ENCODE measurements at places on chromosomes 7 and 10. TPM values are rescaled to one million over a fixed set of nuclear protein-coding genes. Genes with fewer than 3 reads are reported as not detected.

The SUN3 gene
- total RNA-seq, result not detected

GRCh38 chr10:68332259-68333057 lies at the start of gene PBLD:
Gene PBLD, minus strand, starts transcription at chr10:68332928. Its CDS starts 26,084 bp downstream, at chr10:68306844.
- DNase-seq, result peak; percentile 80

GRCh38 chr10:62707810-62708209 lies 96.7 kb upstream of the ADO start:
- DNase-seq, result no peak

DNA sequence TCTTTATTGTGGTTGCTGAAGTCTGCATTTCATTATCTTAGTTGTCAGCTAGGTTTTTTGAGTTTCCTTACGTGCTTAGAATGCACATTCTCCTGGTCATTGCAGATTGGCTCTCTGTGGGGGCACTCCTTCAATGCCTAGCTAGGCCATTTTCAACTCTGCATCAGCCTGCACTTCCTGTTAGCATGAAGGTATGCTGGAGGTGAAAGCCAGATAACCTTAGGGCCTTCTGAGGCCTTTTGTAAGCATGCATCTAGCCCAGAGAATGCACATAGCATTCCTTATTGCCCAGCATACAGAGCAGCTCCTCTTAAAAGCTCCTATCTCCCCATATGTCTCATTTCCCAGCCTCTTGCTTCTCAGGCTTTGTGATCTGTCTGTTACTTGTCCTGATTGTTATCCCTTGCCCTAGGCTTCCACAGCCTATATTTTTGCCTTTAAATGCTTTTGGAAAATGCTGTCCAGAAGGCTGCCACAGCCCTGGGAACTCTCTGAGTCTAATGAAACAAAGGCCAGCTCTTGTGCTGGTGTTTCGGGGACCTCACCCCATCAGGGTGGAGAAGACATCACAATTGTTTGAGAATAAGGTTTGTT lies 108.1 kb upstream of the IGFBP3 start:
- no peak for DNase-seq

DNA sequence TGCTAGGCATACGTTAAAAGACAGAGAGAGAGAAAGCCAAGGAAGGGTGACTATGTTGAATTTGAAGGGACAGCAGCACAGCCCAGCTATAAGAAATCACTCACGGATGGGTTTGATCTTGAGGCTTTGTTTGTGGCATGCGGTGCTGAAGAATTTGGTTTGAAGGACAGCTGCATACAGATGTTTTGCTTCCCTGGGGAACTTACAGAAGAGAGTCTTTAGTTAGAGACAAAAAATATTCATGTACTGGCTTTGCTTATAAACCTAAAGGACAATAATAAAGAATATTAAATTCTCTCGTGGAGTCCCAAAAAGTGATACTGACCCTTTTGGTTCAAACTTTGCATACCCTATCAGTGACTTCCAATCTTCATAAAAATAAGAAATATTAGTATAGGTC lies 491.4 kb downstream of the NEBL start:
- no peak for DNase-seq

- no peak for DNase-seq
Measured at GRCh38 chr10:78672918-78673317, 395.8 kb upstream of the ZMIZ1 start.

DNA sequence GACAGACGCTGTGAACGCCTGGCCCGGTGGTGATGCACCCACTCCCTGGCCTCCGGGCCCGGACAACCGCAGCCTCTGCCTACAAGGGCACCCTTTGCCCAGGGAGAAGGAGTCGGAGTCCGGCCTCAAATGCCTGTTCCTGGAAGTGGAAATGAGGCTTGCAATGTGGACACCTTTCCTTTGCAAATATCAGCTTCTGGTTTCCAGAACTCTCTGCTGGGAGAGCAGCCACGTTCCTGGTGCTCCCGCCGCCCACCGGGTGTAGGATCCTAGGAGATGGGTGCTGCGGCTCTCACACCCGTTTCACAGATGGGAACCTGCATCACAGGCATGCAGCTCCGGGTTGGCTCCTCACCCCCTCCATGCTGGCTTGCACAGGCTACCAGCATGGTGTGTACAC lies 2.9 kb downstream of the FOXL3 start:
- peak; percentile 40 for DNase-seq

- DNase-seq, result no peak
Measured at GRCh38 chr10:110508806-110509544, 11.3 kb downstream of the DUSP5 start.

Measured in Right ventricle myocardium inferior (tissue), 1 donor.